ENCODE measurements at places on chromosomes 6 and 20.

DNA sequence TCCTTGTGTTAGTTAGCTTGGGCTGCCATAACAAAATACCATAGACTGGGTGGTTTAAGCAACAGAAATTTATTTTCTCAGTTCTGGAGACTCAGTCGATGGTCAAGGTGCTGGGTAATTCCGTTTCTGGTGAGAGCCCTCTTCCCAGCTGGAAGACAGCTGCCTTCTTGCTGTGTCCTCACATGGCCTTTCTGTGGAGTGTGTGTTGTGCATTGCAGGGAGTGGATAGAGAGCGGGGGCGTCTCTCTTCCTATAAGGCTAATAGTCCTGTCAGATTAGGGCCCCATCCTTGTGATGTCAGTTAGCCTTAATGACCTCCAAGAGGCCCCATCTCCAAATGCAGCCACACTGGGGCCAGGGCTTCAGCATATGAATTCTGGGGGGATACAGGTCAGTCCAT lies 19.2 kb downstream of the CHMP4B start:
- no peak for DNase-seq

- DNase-seq = peak; percentile 82
Observed at GRCh38 chr6:101605874-101606273, 212.4 kb downstream of the GRIK2 start.

DNA sequence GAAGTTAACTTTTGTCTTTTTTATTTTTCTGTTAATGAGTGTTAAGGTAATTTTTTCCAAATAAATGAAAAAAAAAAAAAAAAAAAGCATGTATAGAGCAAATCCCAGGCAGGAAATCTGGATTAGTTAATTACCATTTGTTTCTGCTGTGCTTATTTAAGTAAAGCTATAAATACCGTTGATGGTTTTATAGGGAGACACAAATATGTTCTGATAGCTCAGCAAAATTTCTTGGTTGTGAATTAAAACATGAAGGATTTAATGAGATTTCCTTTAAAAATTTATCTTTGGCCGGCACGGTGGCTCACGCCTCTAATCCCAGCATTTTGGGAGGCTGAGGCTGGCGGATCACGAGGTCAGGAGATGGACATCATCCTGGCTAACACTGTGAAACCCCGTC lies 189.4 kb downstream of the CD109 start:
- no peak for DNase-seq

DNA sequence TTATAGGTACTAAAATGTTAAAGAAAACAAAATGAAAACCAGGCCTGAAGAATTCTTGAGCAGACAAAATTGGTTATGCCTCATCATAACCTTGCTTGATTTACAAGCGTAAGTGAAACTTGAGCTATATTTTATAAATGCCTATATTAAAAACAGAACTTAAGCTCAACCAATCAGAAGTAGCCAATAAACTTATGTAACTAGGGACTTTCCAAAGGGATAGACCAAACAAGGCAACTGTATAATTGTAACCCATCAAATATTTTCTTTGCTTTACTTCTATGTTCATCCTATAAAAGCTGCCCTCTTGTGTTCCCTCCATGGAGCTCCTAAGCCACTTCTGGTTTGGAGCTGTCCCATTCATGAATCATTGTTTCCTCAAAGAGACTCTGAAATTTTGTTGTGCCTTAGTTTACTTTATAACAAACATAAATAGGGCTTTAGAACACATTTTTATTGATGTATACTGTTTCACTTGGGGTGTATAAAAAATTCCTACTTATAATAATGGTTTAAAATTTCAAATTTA lies 101.6 kb upstream of the CARMIL1 start:
- DNase-seq = no peak

- DNase-seq = no peak
Observed at GRCh38 chr6:7773322-7773721, 47.4 kb downstream of the BMP6 start.

- peak; percentile 9 for DNase-seq
Observed at GRCh38 chr6:111154981-111155380, 67.7 kb downstream of the SLC16A10 start.

DNA sequence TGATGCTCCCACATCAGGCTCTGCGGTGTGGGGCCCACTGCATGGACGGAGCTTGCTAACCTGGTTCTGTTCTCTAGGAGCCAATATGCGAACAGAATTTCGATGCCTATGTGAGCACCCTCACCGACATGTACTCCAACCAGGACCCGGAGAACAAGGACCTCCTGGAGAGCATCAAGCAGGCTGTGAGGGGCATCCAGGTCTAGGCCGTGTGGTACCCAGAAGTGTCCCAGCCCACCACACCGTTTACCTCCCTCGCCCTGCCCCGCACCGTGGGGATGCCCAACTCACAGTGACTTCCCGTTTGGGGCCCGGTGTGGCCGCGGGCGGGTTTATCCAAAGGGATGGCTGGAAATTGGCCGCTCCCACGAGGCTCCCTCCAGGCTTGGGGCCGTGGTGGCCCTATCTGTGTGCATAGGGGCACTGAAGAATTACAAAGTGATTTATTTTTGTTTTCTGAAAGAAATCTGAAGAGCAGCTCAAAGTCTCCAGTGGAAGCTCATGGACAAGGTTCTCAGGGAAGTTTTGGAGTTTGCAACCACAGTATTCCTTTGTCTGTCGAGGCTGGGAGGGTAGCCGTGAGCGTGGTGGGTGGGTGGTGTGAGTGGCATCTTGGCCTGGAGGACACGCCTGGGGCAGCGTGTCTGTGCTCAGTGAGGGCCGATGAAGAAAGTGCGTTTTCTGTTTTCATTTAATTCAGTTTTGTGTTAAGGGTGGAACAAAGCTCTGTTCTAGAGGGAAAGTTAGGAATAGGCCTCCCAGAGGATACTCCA lies 15.1 kb upstream of the PCMTD2 start:
- DNase-seq = no peak

DNA sequence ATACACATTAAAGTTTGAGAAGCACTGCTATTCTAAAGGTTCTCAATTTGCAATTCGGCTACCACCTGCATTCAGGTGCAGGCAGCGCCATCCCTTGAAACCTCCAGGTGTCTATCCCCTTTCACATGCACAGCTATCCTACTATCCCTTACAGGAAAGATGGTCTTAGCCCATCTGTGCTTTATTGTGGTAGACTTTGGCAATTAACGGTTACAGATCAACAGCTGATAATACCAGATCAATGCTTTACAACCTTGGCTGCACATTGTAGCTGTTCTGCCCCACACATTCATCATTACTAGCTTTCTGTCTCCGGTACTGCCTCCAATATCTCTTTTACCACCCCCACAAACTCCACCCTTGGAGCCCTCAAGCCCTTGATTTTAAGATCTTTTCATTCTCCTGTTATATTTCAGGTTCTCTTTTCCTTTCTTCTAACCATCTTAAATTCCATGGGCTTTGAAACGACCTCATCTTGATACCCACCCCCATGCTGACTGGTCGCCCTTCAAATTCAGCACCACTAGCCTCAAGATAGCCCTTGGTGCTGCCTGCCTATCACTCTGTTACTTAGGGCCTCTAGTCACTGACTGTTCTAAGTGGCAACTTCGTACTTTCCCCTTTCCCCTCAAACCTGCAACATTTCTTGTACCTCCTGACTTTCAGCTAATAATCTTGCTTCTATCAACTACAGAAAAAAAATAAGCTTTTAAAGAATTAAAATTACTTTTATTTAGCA lies 50.8 kb downstream of the SPTLC3 start:
- no peak for DNase-seq

- DNase-seq = no peak
Observed at GRCh38 chr6:136717716-136717990, 74.6 kb downstream of the MAP3K5 start.

GRCh38 chr6:136593748-136594490 lies 43.7 kb upstream of the MAP7 start:
- DNase-seq = peak; percentile 96

DNA sequence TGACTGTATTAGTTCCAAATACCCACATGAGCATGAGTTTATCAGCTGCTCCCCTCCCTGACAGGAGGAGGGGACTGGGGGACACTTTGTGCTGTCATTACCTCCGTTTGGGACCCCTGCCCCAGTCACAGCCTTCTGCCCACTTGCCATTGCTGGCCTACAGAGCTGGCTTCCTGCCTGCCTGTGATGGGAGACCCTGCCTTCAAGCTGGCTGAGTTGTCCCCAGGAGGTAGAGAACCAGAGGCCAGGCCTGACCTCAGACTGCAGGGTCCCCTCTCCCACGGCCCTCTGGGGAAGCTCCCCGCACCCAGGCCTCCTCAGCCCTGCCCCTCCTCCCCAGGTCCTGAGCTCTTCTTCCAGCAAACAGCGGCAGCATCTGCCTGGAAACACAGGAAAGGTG lies 105.5 kb downstream of the JPH2 start:
- no peak for DNase-seq

DNA sequence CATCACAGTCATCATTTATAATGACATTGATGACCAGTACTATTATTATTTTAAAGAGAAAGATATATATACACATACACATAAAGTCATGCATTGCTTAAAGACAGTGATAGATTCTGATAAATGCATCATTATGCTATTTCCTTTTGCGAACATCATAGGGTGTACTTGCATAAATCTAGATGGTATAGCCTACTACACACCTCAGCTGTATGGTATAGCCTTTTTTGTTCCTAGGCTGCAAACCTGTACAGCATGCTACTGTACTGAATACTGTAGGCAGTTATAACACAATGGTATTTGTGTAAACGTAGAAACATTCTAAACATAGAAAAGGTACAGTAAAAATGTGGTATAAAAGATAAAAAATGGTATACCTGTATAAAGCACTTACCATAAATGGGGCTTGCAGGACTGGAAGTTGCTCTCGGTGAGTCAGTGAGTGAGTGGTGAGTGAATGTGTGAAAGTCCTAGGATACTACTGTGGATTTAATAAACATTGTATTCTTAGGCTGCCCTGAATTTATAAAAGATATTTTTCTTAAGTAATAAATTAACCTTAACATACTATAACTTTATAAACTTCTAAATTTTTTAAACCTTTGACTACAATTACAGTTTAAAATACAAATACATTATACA lies 23.9 kb downstream of the QKI start:
- peak; percentile 56 for DNase-seq

- DNase-seq = peak; percentile 64
Observed at GRCh38 chr20:45011108-45011526, 44.8 kb downstream of the STK4 start.

- peak; percentile 84 for DNase-seq
Observed at GRCh38 chr6:12439296-12439695, 149.1 kb downstream of the EDN1 start.

DNA sequence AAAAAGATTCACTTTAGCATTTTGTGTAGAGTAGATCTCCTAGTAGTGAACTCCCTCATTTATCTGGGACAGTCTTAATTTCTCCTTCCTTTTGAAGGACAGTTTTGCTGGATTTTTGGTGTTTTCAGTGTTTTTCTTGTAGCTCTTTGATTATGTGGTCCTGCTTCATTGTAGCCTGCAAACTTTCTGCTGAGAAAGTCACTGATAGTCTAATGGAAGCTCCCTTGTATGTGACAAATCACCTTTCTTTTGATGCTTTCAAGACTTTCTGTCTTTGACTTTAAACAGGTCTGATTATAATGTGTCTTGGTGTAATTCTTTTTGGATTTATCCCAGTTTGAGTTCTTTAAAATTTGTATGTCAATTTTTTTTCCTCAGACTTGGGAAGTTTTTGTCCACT lies 86.1 kb downstream of the FAM83B start:
- no peak for DNase-seq

DNA sequence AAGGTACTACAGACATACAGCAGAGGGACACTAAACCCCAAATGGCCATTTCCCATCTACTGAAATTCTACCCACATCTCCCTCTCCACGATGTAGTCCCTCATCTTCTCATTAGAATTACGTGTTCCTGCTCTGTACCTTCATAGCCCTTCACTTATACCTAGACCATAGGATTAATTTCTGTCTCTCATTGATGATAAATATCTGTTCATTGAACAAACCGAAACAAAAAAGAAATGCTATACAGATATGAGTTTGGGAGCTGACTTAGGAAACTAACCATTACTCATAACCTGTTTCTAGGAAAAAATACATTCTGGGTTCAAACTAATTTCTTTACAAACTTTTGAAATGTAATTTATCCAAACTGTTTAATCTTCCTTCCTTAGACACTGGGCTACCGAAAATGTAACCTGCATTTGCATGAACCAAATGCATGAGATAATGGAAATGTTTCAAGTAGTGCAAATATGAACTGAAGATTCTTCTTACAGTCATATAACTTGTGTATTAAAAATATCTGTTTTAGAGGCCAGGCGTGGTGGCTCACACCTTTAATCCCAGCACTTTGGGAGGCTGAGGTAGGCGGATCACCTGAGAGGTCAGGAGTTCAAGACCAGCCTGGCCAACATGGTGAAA lies 85.3 kb downstream of the GJA10 start:
- no peak for DNase-seq

DNA sequence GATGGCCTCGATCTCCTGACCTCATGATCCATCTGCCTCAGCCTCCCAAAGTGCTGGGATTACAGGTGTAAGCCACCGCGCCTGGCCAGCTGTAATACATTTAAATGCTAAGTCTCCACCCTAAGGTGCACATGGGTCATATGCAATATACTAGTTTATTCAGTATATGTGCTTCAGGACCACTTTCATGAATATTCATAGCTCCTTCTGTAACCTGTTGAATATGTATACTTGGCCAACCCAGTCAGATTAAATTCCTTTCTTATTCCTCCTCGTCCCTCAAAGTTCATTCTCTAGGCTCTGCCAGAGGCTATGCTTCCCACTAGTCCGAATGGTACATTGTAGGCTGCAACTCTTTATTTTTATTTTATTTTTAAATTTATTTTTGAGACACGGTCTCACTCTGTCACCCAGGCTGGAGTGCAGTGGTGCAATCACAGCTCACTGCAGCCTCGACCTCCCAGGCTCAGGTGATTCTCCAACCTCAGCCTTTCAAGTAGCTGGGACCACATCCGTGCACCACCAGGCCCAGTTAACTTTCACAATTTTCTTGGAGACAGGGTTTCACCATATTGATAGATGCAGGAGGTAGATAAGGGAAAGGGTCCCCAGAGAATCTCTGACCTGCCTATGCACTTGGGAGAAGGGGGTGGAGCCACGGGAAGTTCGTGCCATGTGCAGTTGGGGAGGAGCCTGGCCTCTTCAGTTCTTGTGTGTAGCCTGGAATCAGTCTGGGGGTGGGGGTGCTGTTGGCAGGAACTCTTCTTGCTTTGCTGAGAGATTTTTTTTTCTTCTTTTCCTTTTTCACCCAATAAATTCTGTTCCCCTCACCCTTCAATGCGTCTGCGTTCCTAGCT lies 41.3 kb upstream of the DDR1 start:
- no peak for DNase-seq

DNA sequence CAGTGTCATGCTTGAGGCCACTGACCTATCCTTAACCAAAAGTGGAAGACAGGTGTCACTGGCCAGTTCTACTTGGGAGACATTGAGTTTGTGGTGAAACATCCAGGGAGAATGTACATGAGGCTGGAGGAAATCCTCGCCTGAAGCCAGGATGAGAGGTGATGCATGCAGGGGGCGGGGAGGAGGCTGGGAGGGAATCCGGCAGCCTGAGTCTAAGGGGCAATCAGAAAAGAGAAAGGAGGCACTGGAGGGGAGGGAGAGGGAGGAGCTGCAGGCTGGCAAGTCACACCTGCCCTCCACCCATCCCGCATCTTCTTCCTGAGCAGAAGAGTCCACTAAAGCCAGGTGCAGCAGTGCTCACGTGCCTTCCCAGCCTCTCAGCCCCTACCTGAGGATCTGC lies 14.9 kb upstream of the DDO start:
- peak; percentile 13 for DNase-seq
